ENCODE measurements at places on chromosomes 13 and 19.

DNA sequence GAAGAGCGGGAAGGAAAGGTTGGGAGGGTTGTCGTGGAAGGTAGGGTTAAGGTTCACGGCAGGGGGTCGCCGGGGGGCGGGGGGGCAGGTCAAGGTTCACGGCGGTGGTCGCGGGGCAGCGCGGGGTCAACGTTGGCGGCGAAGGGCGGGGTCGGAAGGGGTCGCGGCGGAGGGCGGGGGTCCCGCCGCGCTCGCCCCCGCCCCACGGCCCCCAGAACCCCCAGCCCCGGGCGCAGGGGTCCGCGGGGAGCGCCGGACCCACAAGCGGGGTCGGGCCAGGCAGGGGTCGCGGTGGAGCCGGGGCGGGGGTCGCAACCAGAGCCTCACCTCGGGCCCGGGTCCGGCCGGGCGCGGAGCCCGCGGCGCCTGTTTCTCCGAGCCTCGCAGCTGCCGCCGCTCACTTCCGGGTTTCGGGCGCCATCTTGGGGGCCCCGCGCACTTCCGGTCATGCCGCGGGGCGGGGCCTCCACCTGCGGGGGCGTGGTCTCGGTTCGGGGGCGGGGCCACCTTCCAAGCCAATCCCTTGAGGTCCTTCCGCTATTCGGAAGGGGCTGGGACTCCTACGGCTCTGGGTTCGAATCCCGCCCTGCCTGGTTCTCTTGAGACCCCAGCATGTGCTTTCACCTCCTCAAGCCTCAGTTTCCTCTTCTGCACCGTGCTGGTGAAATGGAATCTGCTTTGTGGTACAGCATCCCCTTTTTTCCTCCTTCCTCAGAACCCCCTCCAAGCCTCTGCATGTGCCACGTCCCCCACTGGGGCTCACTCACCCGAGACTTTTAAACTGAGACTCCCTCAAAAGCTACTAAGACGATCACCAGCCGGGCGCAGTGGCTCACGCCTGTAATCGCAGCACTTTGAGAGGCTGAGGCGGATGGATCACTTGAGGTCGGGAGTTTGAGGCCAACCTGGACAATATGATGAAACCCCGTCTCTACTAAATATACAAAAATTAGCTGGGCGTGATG is at the start of gene SBNO2:
Gene SBNO2 (minus strand): TSS at position 424 of the 965 bp plus-strand sequence. CDS start 19,992 bp downstream, outside the sequence.
- peak; percentile 87 for DNase-seq

DNA sequence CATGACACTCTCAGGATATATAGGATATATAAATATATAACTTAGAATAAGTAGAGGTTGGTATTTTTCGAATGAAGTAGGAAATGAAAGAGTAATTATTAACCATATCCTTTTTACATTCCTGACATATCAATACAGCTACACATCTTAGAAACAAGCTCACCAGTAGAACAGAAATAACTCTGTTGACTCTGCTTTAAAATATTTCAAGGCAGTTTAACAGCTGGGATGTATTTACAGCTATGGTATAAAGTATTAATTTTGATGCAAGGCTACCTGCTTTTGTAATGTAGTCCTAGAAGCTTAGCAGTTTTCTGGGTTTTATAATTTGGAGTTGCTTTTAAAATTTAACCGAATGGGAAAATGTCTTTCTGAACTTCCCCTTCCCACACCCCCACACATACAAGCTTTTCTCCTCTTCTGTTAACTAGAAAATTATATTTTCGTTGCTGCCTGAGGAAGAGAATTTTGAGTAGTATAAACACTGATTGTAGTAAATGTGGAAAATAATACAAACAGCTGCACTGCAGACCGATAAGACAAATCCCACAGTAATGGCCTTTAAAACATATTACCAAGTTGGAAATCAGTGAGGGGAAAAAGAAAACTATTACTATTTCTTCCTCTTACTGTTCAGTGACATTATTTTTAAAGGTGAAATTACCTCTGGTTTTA is 147.7 kb downstream of the GGACT start:
- DNase-seq: no peak

DNA sequence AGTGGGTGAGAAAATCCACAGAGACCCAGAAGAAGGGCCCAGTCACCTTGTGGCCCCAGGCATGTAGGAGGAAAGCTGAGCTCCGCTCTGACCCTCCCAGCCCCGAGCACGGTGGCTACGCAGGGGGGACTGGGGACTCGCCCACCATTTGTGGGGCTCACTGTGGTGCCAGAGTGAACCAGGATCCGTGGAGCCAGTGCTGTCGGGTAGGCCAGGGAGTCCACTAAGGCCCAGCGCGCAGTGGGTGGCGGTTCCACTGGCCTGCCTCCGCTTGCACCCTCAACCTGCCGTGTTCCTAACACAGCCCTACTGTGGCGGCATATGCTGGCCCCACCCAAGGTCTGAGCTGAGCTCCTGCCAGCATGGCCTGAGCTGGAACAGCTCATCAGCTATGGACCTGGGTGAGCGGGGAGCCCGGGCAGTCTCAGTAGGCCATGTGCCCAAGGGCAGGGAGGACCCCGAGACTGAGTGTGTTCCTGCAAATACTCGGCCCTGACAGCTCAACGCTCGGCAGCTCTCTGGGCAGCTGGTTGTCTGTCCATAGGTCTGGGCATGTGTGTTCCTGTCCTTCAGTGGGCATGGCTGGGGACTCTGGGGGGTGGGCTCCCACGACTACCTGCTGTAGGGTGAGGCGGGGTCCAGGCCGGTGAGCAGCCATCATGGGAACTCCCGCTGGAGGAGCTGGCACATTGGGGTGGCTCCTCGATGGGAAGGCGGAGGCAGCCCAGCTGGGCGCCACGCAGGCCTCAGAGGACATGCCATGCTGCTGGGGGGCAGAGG is 36.6 kb downstream of the CEBPG start:
- no peak for DNase-seq

DNA sequence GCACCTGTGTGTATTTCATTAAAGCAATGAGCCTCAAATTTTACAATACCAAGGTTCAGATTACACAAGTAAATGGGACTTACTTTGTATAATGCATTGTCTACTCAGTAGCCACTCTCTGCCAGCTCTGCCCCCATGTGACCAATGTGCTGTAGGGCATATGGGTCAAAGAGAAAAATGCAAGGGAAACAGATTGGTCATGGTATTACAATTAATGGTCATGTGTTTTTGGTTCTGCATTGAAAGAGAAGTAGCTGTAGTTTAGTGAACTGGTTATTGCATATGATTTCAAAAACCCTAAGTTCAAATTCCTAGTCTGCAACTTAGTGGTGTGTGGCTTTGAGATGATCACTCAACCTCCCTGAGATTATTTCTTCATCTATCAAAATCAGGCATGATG is 545.4 kb downstream of the SUCLA2 start:
- DNase-seq: no peak

- peak; percentile 75 for DNase-seq
These were observed 2.0 kb upstream of the INAFM1 start for GRCh38 chr19:47272448-47273312.

- no peak for DNase-seq
These were observed 79.6 kb downstream of the TEX26 start for GRCh38 chr13:31011901-31012654.

GRCh38 chr19:1113030-1113985 is 9.5 kb downstream of the GPX4 start:
- peak; percentile 95 for DNase-seq

DNA sequence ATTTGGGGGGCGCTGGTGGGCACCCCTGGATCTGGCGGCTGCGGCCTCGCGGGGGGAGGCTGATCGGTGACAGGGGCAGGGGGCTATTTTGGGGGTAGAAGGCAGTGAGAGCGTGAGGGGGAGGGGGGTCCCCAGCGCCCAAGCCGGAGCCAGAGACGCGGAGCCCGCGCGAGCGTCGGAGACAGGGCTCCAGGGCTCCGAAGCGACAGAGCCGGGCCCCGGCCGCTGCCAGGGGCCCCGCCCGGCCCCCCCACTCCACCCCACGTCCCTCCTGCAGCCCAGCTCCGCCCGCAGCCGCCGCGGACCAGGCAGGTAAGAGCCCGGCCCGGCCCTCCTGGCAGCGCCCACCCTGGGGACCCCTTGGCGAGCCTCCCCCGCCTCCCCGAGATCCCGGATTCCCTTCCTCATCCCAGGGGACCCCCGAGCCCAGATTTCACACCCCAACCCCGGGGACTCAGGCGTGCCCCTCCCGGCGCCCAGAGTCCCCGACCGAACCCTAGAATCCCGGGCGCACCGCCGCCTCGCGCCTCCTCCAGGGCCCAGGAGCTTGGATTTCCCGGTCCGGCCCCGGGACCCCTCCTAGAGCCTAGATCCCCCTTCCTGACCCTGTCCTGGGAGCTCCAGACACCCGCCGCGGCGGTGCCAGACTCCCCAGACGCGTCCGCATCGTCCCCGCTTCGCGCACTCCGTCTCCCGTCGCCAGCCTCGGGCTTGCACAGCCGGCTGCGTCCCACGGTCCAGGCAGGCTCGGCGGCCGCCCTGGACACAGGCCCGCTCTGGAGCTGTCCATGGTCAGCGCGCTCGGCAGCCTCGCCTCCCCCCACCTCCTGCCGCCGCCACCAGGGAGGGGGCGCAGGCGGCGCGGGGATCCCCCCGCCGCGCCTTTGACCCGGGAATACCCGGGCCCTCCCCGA is at the start of gene PPFIA3:
Gene PPFIA3 (plus strand): TSS at position 134 of the 914 bp plus-strand sequence. CDS start 8,330 bp downstream, outside the sequence.
- peak; percentile 84 for DNase-seq

GRCh38 chr13:44439452-44440024 is 65.9 kb downstream of the SERP2 start:
- DNase-seq: no peak

DNA sequence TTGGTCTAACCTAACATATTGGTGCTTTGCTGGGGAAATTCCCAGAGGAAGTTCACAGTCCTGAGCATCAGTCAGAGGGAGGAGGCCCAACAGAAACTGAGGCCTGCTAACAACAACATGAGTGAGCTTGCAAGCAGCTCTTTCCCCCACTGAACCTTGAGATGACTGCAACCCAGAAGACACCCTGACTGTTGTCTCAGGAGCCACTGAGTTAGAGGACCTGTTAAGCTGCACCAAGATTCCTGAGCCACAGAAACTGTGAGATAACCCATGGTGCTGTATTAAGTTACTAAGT is 193.2 kb upstream of the UBL3 start:
- DNase-seq: no peak

DNA sequence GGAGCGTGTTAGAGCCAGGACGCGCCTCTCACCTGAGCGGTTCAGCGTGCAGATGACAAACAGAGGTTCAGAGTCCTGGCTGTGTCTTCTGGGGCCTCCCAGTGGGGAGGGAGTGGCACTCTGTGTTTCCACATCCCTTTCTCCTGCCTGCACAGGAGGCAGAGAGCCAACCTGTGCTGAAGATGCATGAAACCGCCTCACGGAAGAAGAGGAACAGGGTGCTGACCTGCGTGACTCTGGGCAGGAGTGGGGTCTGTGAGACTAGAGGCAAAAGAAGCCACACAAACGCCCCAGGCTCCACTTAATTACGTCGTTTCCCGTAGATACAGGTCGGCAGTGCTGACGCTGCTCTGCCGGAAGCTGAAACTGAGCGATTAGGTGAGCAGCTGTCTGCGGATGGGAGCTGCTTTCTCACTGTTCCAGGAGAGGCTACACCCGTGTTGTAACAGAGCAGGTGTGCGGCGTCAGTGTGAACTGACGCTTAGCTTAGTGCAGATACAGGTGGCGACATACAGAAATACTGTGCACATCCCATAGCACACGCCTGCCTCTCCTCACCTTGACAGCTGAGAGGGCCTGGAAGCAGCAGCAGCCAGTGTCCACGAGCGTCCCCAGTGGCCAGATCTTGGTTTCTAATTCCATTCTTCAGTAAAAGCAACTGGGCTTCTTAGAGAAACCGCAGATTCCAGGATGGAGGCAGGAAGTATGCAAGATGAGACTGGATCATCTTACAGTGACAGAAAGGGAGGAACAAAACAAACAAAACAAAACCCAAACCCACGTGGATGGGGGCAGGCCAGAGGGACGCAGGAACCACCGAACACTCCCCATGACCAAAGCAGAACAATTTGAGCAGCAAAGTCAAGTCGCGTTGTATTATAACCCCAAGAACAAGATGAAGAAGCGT is 37.7 kb upstream of the MCF2L start:
- DNase-seq: no peak

DNA sequence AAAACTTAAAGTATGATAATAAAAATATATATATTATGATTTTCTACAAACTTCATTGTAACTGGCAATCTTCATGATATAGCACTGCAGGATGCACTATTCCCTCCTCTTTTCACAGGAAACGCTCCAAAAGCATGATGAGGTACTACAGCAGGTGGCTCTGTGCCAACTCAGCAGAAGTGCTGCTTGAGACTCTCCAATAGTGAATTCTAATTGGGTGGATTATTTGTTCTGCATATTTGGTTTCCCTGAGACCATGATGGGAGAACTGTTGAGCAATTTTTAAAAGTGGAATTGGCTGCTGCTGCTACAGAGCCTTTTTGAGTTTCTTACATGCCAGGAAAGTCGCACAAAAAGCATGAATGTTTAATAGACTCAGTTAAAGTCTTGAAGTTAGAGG is 1782.4 kb upstream of the PCDH20 start:
- no peak for DNase-seq

DNA sequence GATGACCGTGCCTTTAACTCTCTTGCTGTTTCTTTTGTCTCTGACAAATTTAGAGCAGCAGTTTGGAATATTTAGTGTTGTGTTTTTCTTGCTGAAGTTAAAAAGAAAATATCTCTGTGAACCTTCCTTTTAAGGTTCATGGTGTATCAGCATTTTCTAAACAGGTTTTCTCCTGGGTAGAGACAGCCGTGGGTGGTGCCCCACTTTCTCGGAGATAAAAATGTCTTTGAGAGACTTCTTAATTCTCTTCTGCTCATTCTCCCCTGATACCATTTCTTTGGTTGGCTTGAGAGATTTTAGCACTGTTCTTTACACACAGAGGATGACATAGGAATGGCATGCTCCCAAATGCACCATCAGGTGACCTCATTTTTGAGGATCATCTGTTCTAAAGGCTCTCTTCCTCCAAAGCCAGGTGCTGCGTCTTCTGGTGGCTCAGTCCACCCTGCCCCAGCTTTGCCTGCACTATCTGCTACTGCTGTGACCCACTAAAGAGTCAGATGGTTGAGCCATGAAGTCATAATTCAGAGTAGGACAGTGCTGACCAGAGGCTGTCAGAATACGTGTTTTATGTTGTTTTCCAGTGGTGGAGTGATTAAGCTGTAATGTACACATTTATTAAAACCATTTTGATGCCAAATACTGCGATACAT is 90.3 kb upstream of the SLC10A2 start:
- DNase-seq: no peak

DNA sequence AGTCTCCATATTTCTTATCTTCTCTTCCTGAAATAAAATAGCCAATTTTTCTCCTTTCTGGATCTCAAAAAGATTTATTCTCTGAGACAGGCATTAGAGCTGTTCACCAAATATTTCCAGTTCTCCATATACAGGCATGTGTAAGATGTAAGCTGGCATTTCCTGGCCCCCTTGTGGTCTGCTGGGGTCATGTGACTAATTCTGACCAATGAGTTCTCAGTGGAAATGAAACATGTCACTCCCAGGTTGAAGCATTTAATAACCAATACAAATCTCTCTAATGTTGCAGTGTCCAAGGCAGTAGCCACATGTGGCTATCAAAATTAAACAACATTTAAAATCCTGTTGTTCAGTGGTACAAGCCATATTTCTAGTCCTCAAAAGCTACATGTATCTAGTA is 14.8 kb upstream of the CACNA1A start:
- DNase-seq: no peak

All from pancreas (tissue), 10 donors.